ENCODE measurements at places on chromosomes 6 and 20.
A peak's percentile ranks its signal among the peaks of the same experiment; 100 is the strongest.

DNA sequence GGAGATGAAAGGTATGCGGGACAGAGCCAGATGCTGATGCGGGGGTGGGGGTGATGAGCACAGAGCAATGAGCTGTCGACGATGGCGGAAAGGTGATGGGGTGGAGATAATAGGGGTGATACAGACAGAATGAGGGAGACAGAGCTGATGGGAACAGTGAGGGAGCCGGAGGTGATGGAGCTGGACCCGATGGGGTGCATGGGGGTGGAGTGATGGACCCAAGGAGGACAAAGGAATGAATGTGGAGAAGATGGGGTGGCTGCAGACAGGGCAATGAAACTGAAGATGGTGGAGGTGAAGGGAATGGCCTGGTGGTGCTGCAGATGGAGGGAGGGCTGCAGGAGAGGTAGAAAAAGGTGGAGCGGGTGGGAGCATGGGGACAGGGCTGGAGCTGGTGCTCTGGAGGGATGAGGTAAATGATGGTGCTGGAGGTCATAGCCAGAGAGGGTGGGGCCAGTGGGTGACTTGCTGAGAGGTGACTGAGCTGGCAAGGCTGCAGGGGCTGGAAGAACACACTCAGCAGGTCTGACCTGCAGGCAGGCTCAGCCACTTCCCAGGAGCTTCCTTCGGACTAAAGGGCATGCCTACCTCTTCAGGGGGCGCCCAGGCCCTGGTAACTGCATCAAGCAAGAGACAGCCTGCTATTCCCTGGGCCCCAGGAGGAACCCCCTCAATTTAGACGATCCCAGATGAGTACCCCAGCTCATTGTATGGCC is 6.0 kb upstream of the FOXS1 start:
- DNase-seq, result no peak

DNA sequence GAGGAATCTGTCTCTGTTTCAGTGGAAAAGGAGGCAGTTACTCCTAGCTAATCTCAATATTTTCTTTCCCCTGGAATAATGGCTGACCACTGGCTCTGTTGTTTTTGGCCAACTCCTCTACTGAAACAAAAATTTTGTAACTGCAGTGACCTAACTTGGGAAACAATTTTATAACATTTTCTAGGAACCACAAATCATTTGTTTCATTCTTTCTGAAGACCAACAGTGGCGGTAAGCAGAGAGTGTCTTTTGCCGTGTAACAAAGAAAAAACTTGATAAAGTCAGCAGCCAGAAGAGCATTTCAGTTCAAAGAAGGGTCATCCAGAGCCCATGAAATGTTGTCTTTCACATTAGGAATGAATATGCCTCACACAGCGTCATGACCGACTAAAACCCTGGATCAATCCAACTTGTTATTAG is 11.8 kb upstream of the BFSP1 start:
- DNase-seq, result no peak

DNA sequence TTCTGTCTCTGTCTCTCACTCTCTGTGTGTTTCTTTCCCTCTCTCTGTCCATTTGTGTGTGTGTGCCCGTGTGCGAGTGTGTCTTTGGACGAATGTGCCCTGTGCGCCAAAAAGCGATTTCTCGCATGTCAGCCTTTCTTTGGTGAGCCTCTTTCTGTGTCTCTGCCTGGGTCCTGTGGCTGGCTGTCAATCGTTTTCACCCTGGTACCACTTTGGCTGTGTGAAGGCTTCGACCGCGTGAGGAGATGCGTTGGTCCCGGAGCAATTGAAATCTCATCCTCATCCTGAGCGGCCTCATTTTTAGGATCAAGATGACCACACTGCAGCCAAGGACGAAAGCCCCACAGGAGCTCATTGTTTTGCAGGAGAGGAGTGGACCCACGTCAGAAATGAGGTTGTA is 288.9 kb upstream of the ZNF337 start:
- DNase-seq, result no peak

GRCh38 chr6:142183351-142183750 is 36.3 kb downstream of the VTA1 start:
- no peak for DNase-seq

GRCh38 chr6:130946076-130946475 is 117.0 kb downstream of the EPB41L2 start:
- DNase-seq, result no peak

- DNase-seq, result no peak
Observed at GRCh38 chr20:62696434-62696957, 12.1 kb upstream of the NTSR1 start.

DNA sequence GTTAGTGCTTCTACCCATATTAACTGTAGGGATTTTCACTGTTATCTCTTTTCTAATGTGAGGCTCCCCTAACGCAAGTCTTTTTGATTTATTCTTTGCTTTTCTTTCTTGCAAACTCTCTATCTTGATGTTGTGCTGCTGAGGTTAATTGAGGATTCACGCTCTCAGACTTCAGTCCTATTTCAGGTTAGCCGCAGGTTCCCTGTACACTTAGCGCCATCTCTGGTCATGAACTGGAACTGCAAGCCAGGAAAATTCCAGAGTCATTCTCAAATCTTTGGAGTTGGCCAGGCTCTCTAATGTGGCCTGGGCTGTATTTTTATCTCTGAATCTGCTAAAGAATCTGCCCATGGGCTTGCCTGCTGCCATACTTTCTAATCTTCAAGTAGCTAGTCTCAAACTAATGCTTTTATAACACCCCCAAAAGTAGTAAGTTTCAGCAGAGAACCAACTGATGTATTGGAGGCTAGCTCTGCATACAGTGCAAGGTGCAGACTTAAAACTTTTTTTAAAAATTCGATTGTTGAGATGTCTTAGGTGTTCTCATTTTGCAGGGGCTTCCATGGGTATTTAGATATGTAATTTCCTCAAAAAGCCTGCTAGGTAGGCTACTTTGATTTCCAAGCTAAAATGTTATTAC is 91.1 kb upstream of the OPRM1 start:
- no peak for DNase-seq

DNA sequence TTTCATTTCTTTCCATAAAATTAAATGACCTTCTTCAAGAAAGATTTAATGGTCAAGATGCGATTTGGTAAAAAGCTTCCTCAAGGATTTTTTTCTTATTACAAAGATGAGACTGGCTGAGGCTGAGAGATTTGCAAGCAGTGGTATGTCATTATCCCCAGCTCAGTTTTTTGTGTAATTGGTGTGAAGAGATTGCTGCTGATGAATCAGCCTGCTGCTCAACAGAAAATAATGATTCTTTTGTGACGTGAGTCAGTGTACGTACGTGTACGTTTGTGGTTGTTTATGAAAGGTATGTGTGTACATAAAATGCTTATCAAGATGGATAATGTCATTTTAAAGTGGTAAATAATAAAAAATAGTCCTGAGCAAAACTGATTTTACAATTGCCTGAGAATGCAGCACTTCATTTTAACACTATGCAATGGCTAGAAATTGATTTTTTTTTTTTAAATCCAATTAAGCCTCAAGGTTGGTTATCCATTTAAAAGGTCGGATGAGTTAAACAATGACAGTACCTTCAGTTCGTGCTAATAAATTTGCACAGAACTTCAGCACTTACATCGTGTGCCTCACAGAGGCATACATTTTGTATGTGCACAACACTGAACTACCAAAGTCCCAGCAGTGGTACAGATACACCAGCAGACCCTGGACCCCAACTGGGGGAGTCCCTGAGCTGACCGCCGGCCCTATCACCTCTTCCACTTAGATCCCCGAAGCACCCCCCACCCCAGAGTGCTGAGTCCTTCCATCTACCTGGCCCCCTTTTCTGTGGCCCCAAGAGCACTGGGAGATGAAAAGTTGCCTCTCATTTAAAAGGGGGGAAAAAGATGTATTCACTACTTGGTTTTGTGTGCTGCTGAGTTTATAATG is 9.7 kb upstream of the NPEPL1 start:
- no peak for DNase-seq

DNA sequence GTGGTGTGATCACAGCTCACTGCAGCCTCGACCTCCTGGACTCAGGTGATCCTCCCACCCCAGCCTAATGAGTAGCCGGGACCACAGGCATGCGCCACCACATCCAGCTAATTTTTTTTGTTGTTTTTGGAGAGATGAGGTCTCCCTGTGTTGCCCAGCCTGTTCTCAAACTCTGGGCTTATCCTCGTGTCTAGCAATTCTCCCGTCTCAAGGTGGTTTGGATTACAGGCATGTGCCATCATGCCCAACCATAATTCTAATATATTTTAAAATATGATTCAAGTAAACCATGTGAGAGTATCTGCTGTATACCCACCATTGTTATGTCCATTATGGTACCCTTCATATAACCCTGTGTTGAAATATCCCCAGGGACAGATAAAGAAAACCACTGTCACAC is 60.3 kb upstream of the C20orf144 start:
- DNase-seq, result no peak

DNA sequence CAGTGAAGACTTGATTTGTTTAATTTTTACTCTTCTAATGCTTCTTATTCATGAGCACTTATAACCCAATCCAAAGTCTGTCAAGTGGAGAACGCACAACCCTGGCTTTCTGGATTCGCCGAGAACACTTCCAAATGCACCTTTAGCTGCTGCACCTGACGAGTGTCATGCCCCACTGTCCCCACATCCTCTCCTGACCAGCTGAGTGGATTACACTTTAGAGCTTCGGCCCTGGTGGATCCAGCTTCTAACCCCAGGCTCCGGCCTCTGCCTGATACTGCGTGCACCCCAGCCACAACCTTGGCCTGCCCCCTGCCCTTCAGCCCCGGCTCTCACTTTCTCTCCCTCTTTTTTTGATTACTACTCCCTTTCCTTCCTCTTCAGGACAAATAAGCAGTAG is 258.8 kb downstream of the TMEM242 start:
- no peak for DNase-seq

GRCh38 chr20:10111139-10111958 is 76.6 kb downstream of the ANKEF1 start:
- no peak for DNase-seq

- DNase-seq, result no peak
Observed at GRCh38 chr6:139509167-139509566, 134.7 kb upstream of the CITED2 start.

DNA sequence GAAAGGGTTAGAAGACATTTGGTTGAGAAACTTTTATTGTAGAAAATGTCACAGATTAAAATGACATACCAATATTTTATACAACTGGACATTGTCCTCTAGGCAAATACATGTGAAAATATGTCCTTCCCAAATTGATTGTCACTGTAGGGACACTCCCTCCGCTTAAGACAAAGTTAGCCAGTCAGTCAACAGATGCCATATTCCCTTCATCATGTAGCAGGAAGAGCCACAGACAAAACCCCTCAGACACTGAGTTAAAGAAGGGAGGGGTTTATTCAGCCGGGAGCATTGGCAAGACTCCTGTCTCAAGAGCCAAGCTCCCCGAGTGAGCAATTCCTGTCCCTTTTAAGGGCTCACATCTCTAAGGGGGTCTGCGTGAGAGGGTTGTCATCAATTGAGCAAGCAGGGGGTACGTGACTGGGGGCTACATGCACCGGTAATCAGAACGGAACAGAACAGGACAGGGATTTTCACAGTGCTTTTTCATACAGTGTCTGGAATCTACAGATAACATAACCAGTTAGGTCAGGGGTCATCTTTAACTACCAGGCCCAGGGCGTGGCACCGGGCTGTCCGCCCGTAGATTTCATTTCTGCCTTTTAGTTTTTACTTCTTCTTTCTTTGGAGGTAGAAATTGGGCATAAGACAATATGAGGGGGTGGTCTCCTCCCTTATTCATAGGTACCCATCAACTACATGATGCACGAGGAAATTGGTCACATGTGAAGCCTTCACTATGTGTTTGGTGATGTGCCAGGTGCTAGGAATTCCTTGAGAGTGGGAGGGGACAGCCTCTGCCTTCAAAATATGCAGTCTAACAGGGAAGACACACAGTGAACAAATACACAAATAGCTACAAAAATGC is 155.7 kb upstream of the CDYL start:
- no peak for DNase-seq

DNA sequence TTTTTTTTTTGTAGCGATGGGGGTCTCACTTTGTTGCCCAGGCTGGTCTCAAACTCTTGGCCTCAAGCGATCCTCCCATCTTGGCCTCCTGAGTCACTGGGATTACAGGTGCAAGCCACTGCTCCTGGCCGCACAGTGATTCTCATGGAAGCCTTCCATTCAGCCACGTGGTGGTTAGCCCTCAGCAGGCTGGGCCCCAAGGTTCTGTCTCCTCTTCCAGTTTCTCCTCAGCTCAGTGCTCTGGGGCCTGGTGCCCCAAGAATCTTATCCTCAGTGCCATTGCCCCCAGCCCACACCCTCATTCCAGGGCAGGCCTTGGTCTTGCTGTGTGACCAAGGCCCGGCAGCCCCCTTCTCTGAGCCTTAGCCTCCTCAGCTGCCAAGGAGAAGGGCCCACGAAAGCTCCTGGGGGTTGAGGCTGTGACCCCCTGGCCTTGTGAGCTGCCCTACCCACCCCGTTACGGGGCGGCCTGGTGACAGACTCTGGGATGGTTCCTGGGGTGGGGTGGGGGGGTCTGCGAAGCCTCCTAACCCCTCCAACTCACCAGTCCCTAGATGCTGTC is 16.4 kb downstream of the SRC start:
- DNase-seq, result no peak

GRCh38 chr6:52543729-52544601 is 32.9 kb downstream of the TRAM2 start:
- no peak for DNase-seq

- DNase-seq, result peak; percentile 82
Observed at GRCh38 chr6:24719125-24719971, at the start of gene C6orf62. Gene C6orf62 (minus strand): TSS chr6:24719154. CDS start chr6:24718668, 486 bp downstream.

DNA sequence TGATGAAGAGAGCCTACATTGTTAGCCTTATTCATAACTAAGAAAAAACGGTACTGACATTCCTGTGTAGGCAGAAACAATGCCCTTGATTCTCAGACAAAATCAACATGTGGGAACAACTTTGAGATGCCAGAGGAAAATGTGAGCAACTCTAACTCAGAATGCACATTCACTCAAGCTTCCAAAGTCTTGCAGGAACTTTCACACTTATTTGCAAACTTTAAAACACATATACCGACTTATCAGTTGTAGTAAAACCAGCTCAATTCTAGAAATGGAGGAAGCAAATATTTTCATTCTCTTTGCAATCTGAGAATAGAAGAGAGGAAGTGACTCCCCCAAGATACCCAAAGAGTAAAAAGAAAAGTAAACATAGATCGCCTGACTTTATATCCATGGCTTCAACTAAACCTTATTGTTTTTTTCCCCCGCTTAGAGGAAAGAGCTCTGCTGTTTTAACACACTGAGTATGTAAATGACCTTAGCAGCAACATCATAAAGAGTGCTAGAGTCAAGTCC is 117.6 kb downstream of the EPB41L2 start:
- DNase-seq, result no peak

DNA sequence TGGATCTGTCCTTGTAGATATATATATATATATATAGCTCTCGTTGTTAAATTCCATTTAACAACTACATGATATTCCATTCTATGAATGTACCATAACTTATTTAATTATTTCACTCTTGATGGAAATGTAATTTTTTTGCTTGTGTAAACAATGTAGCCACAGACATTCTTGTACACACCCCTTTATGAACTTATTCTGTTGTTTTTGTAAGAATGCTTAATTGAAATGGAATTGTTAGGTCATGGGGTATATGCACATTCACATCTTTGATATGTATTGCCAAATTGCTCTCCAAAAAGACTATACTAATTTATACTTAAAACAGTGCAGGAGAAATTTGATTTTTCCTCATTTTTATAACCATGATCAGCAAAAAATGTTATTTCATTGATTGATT is 67.2 kb downstream of the MAP3K4 start:
- no peak for DNase-seq
